Activated T-helper 1 cell treated with anti-CD3 and anti-CD28 coated beads, Interleukin-12 subunit alpha, Interleukin-12 subunit beta, Interleukin-2, Interleukin-4 antibody, amounts not matched to agents 30 ng/mL and 10 ng/mL and 1 ng/mL, durations not matched to agents 14 hours and 24 hours and 36 hours (primary cell): ENCODE measurements at places on chromosomes 2 and 18.

DNA sequence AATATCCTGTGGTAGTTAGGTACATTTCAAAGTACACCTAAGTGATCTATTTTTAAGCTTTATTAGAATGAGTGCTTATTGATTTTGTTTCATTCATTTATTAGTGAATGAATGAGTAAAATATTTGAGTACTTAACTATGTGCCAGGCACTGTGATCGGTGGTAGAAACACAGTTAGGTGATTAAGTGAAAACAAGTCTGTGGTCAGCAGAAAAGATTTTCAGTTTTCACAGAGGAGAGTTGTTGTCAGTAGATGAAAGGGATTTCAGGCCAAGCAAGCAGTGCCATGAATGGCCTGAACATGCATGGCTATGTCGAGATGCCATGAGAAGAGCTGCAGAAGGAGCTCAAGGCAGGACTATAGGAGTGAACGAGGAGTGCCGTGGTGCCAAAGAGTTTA is 85.9 kb downstream of the SPTBN1 start:
- DNase-seq, result no peak

DNA sequence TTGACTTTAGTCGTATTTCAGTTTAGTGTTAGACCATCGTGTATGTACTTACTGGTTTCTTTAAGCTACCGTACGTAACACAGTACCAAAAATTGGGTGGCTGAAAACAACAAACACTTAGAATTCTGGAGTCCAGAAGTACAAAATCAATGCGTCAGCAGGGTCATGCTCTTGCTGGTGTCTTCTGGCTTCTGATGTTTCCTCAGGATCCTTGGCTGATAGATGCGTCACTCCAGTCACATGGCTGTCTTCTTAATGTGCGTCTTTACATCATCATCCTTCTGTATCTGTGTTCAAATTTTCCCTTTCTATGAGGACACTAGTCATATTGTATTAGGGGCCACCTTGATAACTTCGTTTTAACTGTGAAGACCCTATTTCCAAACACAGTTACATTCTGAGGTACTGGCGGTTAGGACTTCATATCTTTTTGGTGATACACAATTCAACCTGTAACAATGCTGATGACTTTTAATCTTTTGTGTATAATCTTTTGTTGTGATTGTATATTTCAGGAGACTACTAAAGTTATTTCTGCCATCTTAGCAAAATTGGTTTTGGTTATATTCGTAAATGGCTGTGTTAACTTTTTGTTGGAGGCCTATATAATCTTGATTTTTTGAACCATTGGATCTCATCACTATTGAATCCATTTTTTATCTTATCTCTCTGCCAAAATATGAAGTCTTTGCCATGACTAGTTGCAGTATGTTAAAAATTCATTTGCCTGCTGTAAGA is 25.4 kb downstream of the ACTR3 start:
- no peak for DNase-seq

DNA sequence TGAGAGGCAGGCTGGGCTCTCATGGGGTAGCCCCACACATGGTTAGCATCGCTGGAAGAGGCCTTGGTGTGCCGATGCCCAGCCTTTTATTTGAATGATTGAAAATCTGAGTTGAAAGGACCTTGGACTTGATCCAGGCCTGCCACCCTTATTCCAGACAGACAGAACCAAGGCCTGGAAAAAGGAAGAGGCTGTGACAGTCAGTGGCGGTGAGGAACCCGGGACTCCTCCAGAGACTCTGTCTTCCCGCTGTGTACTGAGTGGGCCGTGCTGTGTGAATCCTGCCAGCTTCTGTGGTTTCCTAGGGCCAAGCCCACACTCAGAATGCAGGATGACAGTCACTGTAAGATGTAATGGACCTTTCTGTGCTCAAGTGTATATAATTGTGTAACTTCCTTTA is 218.5 kb downstream of the LDLRAD4 start:
- no peak for DNase-seq

DNA sequence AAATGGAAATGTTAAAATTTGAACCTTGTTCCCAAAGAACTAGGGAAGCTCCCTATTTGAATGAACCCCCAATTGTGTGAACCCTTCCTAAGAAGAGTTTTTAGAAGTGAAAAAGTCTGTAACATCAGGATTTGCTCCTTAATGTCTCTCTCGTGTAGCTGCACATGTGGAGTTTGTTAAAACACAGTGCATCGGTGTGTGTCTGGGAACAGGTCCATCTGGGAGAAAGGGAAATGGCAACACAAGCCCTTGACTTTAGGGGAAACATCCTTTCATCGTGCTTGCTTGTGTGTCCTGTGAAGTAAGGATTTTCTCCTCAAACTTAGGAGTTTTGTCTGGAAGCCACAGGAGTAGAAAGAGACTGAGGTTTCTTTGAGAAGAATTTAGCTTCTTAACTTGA is 203.9 kb downstream of the PRKCE start:
- no peak for DNase-seq

DNA sequence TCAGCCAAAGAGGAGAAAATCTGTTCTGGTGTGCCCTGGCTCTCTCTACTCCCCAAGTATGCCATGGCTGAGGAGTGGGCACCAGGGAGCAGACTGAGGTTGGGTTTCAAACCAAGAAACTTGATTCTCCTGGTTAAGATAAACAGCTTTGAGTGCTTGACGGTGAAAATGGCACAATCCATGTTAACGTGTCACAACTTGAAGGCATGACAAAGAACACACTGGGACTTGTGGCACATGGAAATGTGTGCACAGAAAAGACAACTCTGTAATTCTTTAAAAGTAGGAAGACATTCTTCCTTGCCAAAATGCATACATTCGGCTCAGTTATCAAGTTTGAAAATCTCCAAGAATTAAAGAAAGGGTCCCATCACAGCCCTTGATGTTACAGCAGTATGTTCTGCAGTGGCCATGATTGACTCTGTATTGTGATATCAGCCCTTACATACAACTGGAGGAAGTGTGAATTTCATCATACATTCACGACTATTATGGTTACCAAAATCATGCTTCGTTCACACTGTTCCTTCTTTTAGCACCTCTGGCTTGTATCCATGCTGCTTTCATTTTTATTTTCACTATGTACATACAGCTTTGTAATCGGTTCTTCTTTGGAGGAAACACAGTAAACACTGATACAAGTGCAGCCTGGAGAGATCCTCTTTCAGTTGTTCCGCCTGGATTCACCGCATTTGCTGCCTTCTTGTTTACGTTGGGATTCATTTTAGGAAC is 15.6 kb upstream of the ACTG2 start:
- DNase-seq, result no peak
